ENCODE measurements at places on chromosomes 2 and 18.

DNA sequence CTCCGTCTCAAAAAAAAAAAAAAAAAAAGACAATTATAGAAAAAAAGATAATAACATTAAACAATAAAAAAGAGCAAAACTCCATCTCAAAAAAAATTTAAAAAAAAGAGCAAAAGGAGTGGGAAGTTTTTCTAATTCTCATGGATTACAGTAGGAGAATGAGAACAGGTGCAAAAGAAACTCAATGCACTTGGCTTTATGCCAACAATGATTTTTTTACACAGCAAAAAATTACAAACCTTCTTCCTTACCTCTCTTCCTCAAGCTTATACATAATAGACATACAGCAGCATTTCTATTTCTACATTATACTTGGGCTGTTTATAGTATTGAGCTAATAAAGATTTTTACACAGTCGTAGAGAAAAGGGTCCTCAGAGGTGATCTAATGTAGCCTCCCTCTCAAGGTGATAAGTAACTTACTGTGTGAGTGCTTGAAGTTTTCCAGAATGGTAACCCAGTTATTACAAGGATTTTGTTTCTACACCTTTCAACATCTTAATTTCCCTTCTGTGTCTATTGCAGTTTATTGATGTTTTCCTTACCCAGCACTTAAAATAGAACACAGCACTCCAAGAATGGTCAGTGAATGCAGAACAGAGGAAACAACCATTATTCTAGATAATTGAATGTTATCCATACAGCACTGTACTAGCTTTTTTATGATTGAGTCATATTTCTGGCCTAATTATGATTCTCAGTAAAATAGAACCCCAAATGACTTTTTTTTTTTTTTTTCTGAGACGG, 34.9 kb upstream of the RNF138 start:
- no peak for DNase-seq

- no peak for DNase-seq
Measured at GRCh38 chr2:16707014-16707623, 41.5 kb upstream of the CYRIA start.

- no peak for DNase-seq
Measured at GRCh38 chr2:120546048-120546864, 189.4 kb upstream of the GLI2 start.

DNA sequence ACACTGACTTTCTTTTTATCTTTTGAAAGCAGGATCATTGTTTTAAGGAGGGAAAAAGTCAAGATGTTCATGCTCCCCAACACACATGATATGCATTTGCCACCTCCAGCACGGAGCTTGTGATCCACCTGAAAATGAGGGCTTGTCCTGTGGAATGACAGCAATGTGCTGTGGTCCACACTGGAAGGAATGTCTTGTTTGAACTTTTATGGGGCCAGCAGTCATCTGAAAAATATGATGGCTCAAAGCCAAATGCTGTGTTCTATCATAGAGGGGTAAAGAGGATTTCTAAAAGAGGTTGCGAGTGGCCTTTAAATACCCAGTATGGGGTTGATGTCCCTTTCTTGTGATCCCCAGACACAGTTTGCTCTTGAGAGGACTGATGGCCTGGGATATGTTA, 226.5 kb upstream of the SPRED2 start:
- no peak for DNase-seq

- DNase-seq, result peak; percentile 46
Measured at GRCh38 chr2:177207101-177207500, 5.5 kb upstream of the HNRNPA3 start.

DNA sequence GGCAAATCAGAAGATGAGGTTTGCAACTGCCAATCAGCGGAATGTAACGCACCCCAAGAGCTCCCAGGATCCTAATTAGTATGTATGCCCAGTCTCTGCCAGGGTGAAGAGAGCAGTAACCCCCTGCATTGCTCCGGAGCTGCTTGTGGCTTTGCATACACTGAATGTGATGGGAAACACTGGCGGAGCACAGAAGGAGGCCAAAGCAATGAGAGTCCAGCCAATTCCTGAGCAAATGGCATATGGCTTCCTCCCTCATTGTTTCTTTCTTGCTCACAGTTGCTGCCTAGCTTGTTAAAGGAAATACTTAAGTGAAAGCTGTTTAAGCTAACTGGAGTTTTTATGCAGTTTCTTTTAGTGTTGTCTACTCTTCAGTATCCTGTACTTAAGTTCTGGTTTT, 343.5 kb upstream of the NT5C1B start:
- DNase-seq, result no peak

DNA sequence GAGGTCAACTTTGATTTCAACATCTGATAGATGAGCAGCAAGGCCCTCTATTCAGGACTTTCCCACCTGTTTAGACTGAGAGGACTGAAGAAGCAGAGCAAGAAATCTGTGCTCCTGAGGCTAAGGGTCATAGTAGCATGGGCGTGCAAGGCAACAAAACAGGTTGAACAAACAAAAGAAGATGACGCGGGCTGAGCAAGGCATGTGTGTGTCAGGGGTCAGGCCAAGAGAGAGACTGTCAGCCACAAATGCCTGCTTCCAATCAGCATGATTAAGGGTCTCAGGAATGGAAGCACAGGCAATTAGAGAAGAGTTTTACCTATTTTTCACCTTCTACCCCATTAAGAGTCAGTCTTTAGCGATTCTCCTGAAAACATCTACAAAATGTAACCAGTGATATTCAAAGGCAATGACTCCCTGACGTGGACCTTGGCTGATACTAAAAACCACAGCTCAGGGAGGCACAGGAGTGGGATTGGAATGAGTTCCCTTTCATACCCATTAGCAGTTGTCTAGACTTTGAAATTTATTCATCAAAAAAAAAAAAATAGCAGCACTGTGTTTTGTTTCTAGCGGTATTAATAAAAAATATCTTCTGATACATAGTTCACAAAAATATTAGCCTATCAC, 81.9 kb downstream of the DYNAP start:
- no peak for DNase-seq

- DNase-seq, result no peak
Measured at GRCh38 chr2:177053716-177054115, 158.9 kb upstream of the HNRNPA3 start.

- no peak for DNase-seq
Measured at GRCh38 chr18:79947881-79948610, 3.4 kb downstream of the SLC66A2 start.

DNA sequence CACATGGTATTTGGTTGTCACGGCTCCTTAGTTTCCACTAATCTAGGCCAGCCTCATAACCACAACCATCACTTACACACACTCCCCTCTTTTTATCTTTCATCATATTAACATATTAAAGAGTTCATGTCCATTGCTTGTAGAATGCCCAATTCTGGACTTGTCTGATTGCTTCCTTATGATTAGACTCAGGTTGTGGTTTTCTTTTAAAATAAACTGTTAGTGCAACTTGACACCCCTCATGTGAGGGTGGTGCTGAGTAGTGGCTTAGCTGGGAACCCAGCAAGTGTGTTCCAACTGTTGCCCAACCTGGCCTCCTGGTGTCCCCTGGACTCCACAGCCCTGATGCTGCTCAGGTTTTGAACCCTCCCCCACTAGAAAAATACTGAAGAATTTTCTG, 20.1 kb upstream of the CD207 start:
- DNase-seq, result no peak

- peak; percentile 45 for DNase-seq
Measured at GRCh38 chr2:129812071-129812470, 167.4 kb upstream of the RAB6C start.

DNA sequence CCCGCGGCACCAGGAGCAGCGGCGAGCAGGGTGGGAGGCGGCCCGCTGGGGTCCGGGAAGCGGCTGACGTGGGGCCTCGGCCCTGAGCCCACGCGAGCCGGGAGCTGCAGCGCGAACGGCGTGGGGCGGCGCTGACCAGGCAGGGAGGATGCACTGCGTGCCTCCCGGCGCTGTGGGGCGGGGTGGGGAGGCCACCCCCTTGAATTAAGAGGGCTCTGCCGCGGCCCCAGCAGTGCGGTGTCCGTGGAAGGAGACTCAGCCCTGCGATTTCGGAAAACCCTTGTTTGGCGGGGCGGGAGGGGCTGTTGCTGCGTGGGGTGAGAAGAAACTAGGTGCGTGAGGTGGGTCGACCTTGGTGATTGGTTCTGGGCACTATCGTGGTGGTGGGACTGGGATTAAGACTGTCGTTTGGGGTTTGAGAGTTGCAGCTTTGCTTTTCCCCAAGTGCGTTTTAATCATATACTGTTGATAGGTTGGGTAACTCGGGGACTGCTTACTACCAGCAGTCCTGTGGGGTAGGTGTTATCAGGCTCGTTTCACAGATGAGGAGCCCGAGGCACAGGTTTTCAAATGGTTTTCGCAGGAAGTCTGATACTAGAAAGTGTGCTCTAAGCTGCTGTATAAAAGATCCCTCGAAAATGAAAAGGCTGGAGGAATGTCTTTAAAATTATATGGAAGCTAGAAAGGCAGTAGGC, 722 bp downstream of the ACSL3 start:
- DNase-seq, result peak; percentile 62

- no peak for DNase-seq
Measured at GRCh38 chr18:22325396-22325795, 92.3 kb downstream of the CTAGE1 start.

- DNase-seq, result no peak
Measured at GRCh38 chr18:3368193-3368592, 81.8 kb upstream of the TGIF1 start.

- DNase-seq, result no peak
Measured at GRCh38 chr2:31097962-31098613, 40.2 kb downstream of the GALNT14 start.

- no peak for DNase-seq
Measured at GRCh38 chr2:226601881-226602662, 197.5 kb downstream of the IRS1 start.

DNA sequence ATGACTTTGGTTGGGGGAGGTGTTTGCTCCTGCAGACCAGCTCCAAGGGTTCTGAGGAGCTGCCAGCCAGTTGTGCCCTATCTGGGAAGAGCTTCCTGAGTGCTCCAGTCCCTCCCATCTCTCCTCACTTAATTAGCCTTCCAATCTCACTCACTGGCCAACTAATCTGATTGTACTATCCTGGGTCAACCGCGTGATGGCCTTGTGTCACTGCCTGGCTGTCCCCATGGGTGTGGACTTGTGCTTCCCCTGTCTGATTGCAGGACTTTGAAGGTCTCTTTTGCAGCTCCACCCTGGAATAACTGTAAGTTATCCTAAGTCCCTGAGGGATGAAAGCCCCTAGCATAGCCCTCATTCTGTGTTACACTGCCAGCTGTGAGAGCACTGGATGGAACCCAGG, 65.0 kb downstream of the SLC4A5 start:
- DNase-seq, result no peak

GRCh38 chr2:69902213-69902922, 8.6 kb downstream of the SNRNP27 start:
- no peak for DNase-seq

GRCh38 chr2:164711766-164712138, 90.5 kb upstream of the GRB14 start:
- DNase-seq, result no peak

GRCh38 chr2:85171916-85172315, 38.7 kb downstream of the TCF7L1 start:
- DNase-seq, result no peak

DNA sequence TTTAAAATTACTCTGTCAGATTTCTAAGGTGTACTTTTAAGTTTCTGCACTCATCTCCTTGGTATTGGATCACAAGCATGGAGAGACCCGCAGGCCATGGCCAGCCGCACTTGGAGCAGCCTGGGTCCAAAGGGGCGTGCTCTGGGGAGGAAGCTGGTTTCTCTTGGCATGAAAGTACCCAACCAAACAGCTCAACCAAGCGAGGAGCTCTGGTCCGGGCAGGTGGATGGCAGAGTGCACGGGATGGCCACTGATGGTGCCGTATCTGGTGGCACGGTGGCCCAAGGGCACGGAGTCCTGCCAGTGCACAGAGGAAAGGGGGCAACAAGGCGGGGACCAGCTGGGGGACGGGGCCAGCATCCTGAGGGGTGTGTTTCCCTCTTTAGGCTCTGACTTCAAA, 32.2 kb upstream of the MCFD2 start:
- no peak for DNase-seq

GRCh38 chr2:170409164-170409535, 231.2 kb downstream of the MYO3B start:
- peak; percentile 41 for DNase-seq

- DNase-seq, result no peak
Measured at GRCh38 chr2:25369876-25370275, 28.2 kb upstream of the DNMT3A start.

GRCh38 chr2:39688181-39688580, 22.5 kb downstream of the TMEM178A start:
- no peak for DNase-seq

DNA sequence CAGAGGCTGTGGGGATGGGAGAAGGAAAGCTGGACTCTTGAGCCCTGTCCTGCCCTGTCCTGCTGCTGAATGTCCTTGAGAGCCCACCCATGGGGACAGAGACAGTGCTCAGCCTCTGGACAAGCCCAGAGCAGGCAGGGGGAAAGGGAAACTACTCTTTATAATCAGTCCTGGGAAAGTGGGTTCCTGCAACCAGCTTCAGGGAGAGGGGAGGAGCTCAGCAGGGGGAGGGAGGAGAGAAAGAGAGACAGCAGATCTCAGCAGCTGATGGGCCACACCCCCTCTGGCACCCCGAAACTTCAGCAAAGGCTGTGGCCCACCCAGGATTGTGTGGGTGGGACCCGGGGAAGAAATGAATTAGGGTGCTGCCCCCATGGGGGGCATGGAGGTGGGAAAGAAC, 11.6 kb downstream of the ECEL1 start:
- DNase-seq, result no peak

GRCh38 chr2:127047054-127047453, 59.9 kb downstream of the BIN1 start:
- no peak for DNase-seq

GRCh38 chr2:237895544-237896506, 36.4 kb downstream of the RAMP1 start:
- DNase-seq, result no peak

DNA sequence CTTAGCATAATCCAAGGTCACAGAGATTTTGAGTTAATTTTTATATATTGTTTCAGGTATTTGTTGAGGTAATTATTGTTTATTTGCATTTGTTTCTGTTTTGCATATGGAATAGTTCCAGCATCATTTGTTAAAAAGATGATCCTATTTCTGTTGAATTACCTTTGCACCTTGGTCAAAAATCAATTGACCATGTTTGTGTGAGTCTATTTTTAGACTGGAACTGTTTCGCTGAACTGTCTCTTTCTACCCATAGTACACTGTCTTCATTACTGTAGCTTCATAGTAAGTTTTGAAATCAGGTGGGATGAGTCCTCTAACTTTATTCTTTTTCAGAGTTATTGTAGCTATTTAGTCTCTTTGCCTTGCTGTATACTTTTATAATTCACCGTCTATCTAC, 28.9 kb upstream of the RAMP1 start:
- DNase-seq, result no peak

GRCh38 chr18:55457028-55457427, 131.0 kb downstream of the TCF4 start:
- no peak for DNase-seq
